Stimulated activated CD4-positive, alpha-beta T cell treated with anti-CD3 and anti-CD28 coated beads, Interleukin-1b, Interleukin-23, amount 100 ng/mL, for 1 hour (primary cell): ENCODE measurements at places on chromosomes 4 and X.

DNA sequence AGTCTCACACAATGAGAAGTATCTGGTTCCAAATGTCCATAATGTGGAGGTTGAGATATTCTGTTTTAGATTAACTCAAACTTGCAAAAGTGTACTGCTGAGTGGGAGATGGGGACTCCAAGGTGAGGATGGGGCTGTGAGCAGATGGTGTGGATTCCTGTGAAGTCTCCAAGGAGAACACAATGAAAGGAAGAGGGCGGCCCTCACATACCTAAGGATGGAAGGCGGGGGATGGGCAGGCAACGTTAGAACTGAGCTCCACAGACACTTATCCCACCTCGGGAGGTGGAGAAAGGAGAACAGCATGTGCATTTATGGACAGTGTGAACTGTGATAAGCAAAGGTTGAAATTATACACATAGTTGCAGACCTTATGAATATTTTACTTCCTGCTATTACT is 9.9 kb upstream of the SPATA4 start:
- no peak for DNase-seq

- DNase-seq: no peak
Observed at GRCh38 chr4:108144451-108144850, 24.3 kb downstream of the LEF1 start.

GRCh38 chr4:42282081-42282901 is 115.0 kb upstream of the SHISA3 start:
- DNase-seq: no peak

DNA sequence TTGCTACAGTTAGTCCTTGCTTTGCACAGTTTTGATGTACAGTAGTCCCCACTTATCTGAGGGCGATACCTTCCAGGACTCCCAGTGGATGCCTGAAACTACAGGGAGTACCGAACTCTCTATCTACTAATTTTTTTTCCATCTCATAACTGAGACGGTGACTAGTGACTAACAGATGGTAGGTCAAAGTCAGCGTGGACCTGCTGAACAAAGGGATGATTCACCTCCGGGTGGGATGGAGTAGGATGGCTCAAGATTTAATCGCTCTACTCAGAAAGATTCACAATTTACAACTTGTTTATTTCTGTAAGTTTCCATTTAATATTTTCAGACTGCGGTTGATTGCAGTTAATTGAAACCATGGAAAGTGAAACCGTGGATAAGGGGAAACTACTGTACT is 655.8 kb downstream of the ZNF674 start:
- no peak for DNase-seq

GRCh38 chr4:182616476-182616875 is 300.7 kb downstream of the DCTD start:
- no peak for DNase-seq
